LNCaP clone FGC (cell line): ENCODE measurements at places on chromosomes 16 and 17.

DNA sequence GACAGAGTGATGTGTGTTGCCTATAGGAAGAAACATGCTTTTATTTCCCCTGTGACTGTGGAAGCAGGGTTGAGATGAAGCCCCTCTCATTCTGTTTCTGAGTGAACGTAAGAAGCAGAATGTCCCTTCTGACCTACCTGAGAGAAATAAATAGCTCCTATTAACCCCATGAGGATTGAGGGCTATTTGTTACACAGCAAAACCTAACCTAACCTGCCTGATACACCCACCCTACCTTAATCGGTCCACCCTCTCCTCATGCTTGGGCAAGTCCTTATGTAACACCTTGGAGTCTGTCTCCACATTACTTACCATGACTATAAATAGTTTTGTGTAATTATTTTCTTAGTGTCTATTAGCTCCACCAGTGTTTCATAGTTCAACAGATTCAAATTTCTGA is 41.9 kb downstream of the SALL1 start:
- DNase-seq, result no peak

GRCh38 chr17:14693382-14693781 is 392.5 kb downstream of the HS3ST3B1 start:
- DNase-seq, result no peak

DNA sequence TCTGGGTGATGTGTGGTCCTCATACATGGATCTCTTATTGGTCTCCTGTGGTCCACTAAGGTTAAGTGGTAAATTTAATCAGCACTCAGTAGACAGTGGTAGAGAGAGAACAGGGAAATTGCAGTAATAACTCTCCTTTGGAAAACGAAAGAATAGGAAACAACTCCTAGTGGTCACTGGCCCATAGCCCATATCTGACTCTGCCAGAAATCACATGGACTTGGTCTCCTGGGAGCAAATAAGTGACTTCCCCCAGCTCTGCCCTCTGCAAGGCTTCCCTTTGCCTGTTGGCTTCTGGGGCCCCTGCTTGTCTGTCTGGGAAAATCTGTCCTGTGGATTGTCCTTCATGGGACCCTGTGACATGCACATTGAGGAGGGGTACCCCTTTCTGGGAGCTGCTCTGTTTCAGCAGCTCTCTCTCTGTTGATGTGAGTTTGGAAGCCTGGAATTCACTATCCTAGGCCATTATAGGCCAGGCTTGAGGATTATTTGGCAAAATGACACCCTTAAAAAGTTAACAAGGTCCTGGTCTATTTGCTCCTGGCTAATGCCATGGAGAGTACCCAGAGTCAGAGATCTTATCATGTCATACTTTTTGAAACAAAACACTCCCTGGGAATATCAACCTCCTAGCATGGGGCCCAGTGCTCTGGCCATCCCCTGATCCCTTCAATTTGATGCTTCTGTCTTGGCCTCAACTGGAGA is 58.0 kb upstream of the HNF1B start:
- DNase-seq, result peak; percentile 91

- no peak for DNase-seq
Observed at GRCh38 chr17:82798752-82799151, 41.1 kb downstream of the ZNF750 start.

DNA sequence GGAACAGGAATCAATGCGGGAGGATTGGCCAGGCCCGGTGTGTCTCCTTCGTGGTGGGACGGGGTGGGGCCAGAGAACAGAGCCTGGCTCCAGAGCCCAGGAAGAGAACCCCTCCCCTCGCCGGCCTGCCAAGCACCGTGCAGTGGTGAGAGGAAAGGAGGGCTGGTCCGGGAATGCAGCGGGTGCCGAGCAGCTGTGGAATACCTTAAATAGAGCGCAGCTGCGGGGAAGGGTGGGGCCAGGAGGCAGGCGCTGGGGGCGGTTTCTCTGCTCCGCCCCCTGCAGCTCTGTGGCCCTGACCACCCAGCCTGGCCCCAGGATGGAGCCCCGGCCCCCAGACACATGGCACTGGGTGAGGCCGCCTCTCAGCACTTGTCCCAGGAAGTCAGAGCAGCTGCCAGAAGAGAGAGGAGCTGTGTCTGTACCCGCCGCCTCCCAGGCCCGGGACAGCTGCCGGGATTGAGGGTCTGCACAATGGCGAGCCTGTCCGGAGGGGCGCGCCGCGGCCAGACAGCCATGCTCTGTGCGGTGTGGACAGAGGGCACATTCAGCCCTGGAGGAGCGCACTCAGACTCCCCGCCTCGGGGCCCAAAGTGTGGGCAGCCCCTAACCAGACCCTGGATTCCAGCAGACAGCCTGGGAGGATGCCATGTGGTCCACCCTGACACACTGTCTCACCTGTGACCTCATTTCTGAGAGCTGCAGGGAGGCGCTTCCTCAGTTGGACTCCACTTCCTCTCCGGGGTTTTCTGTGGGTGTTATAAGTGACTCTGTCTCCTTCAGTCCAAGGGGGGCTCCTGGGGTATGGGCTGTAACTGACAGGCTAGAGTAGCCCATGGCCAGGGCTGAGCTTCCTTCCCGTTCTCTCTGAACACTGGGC is 268.8 kb downstream of the SEC14L1 start:
- DNase-seq, result no peak

GRCh38 chr17:47188876-47189731 is at the start of gene CDC27:
CDC27 (minus strand) TSS chr17:47189295; CDS start chr17:47189172, 123 bp downstream.
- DNase-seq, result peak; percentile 90

DNA sequence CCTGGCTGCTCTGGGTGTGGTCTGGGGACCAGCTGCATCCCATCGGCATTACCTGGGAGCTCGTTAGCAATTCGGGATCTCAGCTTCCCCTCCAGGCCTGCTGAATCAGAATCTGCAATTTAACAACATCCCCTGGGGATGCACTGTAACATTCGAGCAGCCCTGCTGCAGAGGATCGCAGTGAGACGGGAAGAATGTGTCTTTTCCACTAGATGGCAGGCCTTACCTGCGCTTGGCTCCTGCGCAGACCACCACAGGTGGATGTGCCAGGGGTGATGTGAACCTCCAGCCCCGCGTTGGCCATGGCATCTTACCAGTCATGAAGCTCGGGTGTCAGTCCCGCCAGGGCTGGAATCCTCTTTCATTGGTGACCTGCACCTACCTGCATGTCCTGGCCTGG is 209.9 kb downstream of the PRKCB start:
- DNase-seq, result no peak

DNA sequence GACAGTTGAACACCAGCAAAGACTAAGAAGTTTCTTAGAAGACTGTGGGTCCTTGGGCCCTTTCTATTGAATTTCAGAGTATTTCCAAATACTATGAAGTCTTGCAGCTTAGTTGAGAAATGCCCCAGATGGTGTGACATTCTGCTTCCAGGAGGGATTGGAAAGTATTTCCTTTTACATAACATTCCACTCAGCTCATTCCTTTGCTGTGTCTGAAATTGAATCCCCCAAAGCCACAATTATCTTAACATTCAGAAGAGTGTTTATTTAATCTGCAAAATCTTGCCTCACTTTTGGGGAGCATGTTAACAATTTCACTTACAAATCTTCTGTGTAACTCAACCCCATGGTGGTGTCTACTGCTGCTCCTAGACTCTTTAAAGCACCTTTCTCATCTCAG is 307.7 kb downstream of the WWOX start:
- DNase-seq, result no peak

GRCh38 chr16:53031323-53031942 is 21.3 kb downstream of the CHD9NB start:
- DNase-seq, result no peak

GRCh38 chr17:62884781-62885180 is 76.7 kb upstream of the MARCHF10 start:
- DNase-seq, result no peak

- DNase-seq, result no peak
Observed at GRCh38 chr16:3861808-3862451, 18.6 kb downstream of the CREBBP start.

GRCh38 chr16:53131363-53132071 is 76.7 kb downstream of the CHD9 start:
- no peak for DNase-seq

DNA sequence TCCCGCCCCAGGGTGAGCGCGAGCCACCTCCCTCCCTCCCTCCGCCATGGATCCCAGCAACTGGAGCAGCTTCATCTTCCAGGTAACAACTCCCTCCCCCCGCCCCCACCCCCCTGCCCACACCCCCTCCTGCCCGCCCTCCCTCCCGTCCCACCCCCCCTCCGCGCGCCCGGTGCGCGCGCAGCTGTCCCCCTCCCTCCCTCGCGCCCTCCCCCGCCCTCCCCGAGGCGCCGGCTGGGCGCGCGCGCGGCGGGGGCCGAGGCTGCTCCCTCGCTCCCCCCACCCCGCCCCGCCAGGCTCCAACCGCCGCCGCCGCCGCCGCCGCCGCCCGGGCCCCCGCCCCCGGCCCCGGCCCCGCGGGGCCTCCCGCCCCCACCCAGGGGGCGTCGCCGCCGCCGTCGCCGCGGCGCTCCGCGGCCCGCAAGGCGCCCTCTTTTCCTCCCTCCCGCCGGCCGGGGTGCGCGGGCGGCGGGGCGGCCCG is at the start of gene MAZ:
Gene MAZ (plus strand): TSS at position 431 of the 481 bp plus-strand sequence. CDS start 173 bp downstream, outside the sequence.
- DNase-seq, result peak; percentile 87

DNA sequence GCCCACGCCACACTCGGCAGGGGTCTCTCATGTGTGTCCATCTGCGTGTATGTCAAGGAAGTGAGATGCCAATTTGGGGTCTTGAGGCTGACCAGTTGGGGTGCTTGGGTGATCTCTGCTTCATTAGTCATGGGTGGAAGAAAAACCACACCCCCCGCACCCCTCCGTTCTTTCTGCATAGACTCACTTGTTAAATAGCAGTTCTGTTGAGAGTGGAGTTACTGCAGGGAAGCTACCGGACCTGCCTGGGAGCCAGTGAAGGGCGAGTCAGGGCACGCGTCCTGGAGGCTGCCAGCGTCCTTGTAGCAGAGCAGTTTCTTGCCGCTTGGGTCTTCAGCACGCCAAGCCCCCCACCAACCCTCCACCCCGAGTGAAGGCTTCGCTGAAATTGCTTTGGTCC is 8.5 kb downstream of the SNN start:
- no peak for DNase-seq

GRCh38 chr17:17071531-17072360 is 29.5 kb downstream of the MPRIP start:
- DNase-seq, result no peak
